CD8-positive, alpha-beta memory T cell (primary cell): ENCODE measurements at places on chromosomes 5 and 9. TPM values are rescaled to one million over a fixed set of nuclear protein-coding genes. Genes with fewer than 3 reads are reported as not detected.

- DNase-seq = no peak
- H3K36me3 ChIP-seq = no peaks in the 10 kb centered on the region
- H3K4me1 ChIP-seq = no peaks in the 10 kb centered on the region
- no peak overlapping the region for H3K4me3 ChIP-seq
Measured at GRCh38 chr9:6305954-6306563, 22.1 kb upstream of the TPD52L3 start.

GRCh38 chr9:91905991-91906469 lies 44.0 kb downstream of the ROR2 start:
- no peaks in the 10 kb centered on the region for H3K27me3 ChIP-seq
- DNase-seq = peak; percentile 31
- peak overlapping the region; percentile 60 for H3K27ac ChIP-seq
- H3K4me1 ChIP-seq = peaks cover 24% of the 10 kb centered on the region
- H3K4me3 ChIP-seq = peak overlapping the region; percentile 73

DNA sequence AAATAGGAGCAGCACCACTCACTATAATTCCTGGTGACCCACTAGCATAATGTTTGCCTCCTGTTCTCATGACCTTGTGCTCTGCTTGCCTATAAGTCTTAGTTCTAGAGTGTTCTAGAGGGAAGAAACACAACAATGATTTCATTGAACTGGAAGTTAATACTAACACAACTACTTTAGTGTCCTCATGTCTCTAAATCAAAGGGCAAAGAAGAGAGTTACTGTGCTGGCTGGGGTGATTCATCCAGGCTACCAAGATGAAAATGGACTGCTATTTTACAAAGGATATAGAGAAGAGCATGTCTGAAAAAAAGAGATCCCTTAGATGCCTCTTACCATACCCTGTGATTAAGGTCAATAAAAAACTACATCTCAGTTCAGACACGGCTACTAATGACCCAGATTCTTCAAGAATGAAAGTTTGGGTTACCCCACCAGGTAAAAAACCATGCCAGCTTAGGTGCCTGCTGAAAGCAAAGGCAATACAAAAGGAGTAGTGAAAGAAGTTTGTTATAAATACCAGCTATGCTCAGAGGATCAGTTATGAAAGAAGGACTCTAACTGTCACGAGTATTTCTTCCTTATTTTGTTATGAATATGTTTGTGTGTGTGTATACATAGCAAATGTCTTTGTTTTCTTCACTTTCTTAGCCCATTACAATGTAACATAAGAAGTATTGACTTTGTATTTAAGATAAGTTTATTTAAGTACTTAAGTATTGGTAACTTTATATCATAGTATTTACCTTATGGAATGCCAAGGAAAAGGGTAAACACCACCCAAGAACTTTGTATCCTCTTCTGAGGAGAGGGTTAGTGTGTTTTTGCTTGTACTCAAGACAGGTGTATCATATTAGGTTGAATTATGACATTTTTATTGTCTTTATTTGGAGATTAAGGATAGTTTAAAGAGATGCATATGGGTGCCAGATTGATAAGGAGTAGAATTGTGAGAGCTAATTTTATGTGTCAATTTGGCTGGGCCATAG lies 314.1 kb upstream of the PTGER4 start:
- no peaks in the 10 kb centered on the region for H3K36me3 ChIP-seq
- no peak for DNase-seq
- no peak overlapping the region for H3K27ac ChIP-seq
- H3K4me3 ChIP-seq = no peak overlapping the region
- no peaks in the 10 kb centered on the region for H3K4me1 ChIP-seq
- H3K27me3 ChIP-seq = no peaks in the 10 kb centered on the region

DNA sequence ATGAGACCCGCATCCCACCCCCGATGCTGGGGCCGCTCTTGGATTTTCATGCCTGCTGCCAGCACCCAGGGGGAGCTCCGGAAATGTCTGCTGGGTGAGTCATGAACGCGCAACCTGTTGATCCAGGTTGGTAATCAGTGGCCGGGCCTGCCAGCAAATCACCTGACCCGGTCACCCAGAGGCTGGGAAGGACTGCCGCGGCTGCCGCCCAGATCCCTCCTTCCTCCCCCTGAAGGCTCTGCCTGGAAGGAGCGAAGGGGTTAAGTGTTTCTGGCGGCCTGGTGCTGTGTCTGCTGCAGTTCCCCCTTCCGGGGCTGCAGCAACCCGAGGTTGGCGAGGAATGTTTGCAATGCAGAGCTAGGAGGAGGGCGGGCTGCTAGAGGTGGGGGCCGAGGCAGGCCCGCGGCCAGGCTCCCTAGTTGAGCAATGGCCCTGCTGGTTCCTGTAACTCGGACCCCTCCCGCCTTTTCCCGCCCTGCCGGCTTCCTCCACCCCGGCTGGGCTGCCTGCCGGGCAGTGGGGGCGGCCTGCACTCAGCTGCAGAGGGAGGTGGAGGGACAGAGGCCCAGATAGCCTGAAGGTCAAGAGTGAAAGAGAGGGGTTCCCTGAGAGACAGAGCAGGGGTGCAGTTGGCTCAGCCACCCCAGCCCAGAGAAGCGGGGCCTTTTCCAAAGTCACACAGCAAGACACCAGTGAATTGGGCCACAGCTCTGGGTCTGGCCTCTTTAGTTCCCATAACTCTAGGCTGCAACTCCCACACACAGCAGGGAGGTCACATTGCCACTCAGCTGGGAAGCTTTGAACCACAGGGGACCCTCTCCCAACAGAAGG lies 156.3 kb upstream of the IER5L start:
- peak overlapping the region; percentile 38 for H3K4me3 ChIP-seq
- peak; percentile 32 for DNase-seq
- peak overlapping the region; percentile 46 for H3K27ac ChIP-seq
- peaks cover 27% of the 10 kb centered on the region for H3K4me1 ChIP-seq
- H3K36me3 ChIP-seq = no peaks in the 10 kb centered on the region
- H3K27me3 ChIP-seq = no peaks in the 10 kb centered on the region

DNA sequence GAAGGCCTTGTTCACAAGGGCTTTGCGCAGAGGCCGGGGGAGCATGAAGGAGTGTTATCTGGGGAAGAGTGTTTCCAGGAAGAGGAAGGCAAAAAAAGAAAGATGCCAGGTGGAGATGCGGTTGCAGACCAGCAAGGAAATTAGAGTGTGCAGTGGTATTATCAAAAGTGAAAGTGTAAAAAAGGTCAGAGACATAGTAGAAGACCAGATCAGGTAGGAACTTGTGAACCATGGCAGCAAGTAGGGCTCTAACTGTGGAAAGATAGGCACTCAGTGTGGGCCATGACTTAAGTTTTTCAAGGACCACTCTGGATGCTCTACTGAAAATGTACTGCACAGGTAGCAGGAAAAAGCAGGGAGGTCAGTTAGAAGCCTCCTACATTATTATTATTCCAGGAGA lies 90.1 kb upstream of the SPOCK1 start:
- no peak for DNase-seq
- H3K4me3 ChIP-seq = no peak overlapping the region
- no peaks in the 10 kb centered on the region for H3K36me3 ChIP-seq
- H3K27ac ChIP-seq = no peak overlapping the region
- H3K4me1 ChIP-seq = no peaks in the 10 kb centered on the region
- H3K27me3 ChIP-seq = no peaks in the 10 kb centered on the region

DNA sequence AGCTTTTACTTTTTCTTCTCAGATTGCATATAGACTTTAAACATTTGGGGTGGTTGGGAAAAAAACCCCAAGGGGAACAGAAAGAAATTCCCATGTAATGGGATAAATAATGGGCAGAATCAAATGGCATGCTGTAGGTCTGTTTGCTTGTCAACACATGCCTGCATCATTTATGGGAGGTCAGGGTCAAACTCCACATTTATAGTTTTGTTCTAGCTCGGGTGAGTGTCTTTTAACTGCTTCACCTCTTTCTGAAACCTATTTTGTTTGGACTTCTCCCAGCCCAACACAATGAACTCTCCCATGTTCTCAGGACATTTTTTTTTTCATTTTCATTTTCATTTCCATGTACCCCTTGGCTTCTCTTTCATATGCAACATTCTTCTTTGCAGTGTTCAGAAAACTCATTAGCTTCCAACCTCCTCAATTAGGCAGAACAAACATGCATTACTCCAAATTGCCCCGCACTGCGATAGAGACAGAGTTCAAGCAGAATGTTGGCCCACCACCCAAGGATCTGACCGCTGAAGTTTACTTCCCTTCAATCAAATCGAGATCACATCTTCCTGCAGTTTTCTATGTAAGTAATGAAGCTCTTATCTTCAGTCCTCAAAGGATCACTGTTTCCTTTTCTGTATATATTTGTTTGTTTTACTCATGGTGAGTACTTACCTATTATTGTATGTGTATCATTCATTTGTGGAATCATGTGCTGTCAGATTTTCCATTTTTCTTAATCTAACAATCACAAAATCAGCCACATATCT lies 354.6 kb downstream of the ZSWIM6 start:
- no peaks in the 10 kb centered on the region for H3K4me1 ChIP-seq
- DNase-seq = no peak
- no peak overlapping the region for H3K4me3 ChIP-seq

GRCh38 chr5:27947088-27947487 lies 908.7 kb upstream of the CDH9 start:
- no peak overlapping the region for H3K27ac ChIP-seq
- no peaks in the 10 kb centered on the region for H3K4me1 ChIP-seq
- DNase-seq = no peak

GRCh38 chr9:100714372-100715099 lies 136.7 kb downstream of the CAVIN4 start:
- no peak overlapping the region for H3K27ac ChIP-seq
- H3K27me3 ChIP-seq = no peaks in the 10 kb centered on the region
- no peak overlapping the region for H3K4me3 ChIP-seq
- no peaks in the 10 kb centered on the region for H3K4me1 ChIP-seq
- H3K36me3 ChIP-seq = no peaks in the 10 kb centered on the region
- DNase-seq = no peak

DNA sequence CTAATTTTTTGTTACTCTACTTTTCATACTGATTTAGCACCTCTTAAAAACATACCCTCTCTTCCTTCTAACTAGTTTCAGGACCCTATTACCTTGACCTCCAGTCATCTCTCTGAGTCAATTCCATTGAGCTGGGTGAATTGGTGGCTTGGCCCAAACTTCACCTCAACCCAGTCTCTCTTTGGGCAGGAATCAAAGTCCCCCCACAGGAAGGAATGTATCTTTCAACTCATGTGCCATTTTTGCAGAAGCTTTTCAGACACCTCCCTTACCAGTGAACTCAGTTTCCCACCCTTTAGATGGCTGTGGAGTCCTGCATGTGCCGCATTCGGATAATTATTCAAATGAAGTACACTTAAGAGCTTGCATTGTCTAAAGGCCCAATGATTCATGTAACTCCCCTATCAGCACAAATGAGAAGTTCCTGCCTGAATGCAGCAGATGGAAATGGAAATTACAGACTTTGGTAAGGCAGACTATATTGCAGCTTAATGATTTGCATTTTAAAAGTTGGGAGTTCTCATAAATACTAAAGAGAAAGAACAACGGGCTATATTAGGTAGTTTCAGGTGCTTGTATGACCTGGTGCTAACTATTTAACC lies 693.5 kb downstream of the PTPRD start:
- H3K4me1 ChIP-seq = no peaks in the 10 kb centered on the region
- no peak for DNase-seq
- H3K27me3 ChIP-seq = no peaks in the 10 kb centered on the region
- no peak overlapping the region for H3K27ac ChIP-seq

PCDHA7 gene
- not detected for total RNA-seq

ZNF454 gene
- total RNA-seq = not detected

LEAP2 gene
- 3.6 TPM for total RNA-seq

OR1J2 gene
- not detected for total RNA-seq

C5 gene
- total RNA-seq = 1.1 TPM
